ENCODE measurements at places on chromosomes 12 and 14. TPM values are rescaled to one million over a fixed set of nuclear protein-coding genes. Genes with fewer than 3 reads are reported as not detected.

GRCh38 chr12:32874078-32874477 is 22.5 kb downstream of the PKP2 start:
- DNase-seq: no peak

- DNase-seq: no peak
These were observed 25.3 kb upstream of the DHRS2 start for GRCh38 chr14:23610815-23611289.

DNA sequence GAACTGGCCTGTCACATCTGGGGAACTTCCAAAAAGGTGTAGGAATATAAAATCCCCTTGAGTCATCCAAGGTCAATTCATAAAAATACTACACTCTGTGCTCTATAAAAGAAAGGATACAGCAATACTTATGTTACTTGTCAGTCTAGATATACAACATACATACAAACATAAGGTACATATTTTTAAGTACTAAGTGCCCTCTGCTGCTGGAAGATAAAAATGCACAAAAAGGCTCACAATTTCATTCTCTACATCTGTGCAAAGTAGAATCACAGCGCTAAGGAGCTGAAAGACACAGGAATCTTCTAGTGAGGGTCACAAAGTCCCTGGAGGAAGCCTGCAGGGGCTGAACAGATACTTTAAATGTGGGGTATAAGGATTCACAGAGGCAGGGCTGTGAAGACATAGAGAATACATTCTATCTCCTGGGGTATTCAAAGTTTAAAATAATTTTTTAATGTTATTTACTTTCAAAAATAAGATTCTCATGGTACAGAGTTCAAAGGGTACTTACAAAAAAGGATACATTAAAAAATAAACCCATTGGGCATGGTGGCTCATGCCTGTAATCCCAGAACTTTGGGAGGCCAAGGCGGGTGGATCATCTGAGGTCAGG is 10.2 kb upstream of the GOLGA5 start:
- DNase-seq: no peak

GLIPR1L2 gene
- total RNA-seq: 0.79 TPM

CD163 gene
- total RNA-seq: 848 TPM

GRCh38 chr12:74945771-74946198 is 263.9 kb downstream of the KCNC2 start:
- DNase-seq: no peak

DNA sequence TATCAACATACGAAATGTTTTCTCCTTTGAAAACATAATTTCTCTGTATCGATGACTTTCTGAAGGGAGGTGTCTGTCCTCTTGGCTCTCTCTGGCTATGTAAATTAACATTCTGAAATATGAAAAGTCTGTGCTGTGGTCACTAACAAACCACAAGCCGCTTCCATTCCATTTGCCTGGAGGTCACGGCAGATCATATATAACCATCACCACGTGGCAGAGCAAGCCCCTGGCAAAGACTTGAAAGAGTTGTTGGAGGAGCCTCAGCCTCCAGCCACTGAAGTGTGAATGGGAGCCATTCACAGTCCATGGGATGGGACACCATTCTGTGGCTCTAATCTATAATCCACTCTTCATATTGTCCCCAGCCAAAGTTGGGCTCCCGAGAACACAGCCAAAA is 39.6 kb downstream of the CDKL1 start:
- no peak for DNase-seq

GPRC5A gene
- total RNA-seq: 284 TPM

- no peak for DNase-seq
These were observed 8.4 kb downstream of the FBXO33 start for GRCh38 chr14:39423793-39424192.

- no peak for DNase-seq
These were observed 98.9 kb upstream of the PLEKHA5 start for GRCh38 chr12:19030603-19031002.

GRCh38 chr14:53128303-53129028 is 24.7 kb downstream of the DDHD1 start:
- no peak for DNase-seq

ANKRD33 gene
- not detected for total RNA-seq

GPR84 gene
- total RNA-seq: 3.5 TPM

TEX52 gene
- not detected for total RNA-seq

- no peak for DNase-seq
These were observed 252.9 kb upstream of the NAV3 start for GRCh38 chr12:77577791-77578190.

Data from omental fat pad (tissue), 4 donors.